ENCODE measurements at places on chromosomes 16 and 17. TPM values are rescaled to one million over a fixed set of nuclear protein-coding genes. Genes with fewer than 3 reads are reported as not detected.
A peak's percentile ranks its signal among the peaks of the same experiment; 100 is the strongest.

The GAN gene
- 2.6 TPM for total RNA-seq

GRCh38 chr17:68257934-68258333 is 10.1 kb downstream of the AMZ2 start:
- no peak for DNase-seq

- DNase-seq = peak; percentile 79
Measured at GRCh38 chr16:30092373-30093010, 768 bp upstream of the TBX6 start.

The MGAT5B gene
- not detected for total RNA-seq

- DNase-seq = no peak
Measured at GRCh38 chr17:37450112-37450511, 39.6 kb upstream of the DUSP14 start.

DNA sequence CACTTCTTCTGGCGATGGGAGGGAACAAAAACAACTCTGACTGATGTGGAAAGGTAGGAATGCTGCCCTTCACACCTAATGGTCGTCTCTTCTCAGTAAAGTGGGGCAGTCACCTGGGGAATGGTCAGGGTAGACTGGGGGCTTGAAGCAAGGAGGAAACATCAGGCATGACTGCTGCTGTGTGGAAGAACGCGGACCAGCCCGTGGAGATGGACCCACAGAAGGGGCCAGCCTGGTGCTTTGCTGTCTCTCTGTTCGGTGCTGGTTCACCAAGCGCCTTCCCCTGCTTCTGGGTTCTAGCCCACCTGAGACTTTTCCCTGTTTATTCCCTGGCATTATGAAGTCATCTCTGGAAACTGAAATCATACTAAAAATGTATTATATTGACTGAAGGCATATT is 96.2 kb upstream of the DNAH17 start:
- DNase-seq = no peak

The DOC2A gene
- not detected for total RNA-seq

GRCh38 chr17:4948166-4948930 is at the start of gene PFN1:
PFN1 (minus strand) TSS chr17:4948530; CDS start chr17:4948394, 136 bp downstream.
- peak; percentile 95 for DNase-seq

GRCh38 chr17:28759256-28759865 is 15.6 kb downstream of the TRAF4 start:
- DNase-seq = no peak

Data from right lobe of liver (tissue), 6 donors.